ENCODE measurements at places on chromosomes 13 and 19.

DNA sequence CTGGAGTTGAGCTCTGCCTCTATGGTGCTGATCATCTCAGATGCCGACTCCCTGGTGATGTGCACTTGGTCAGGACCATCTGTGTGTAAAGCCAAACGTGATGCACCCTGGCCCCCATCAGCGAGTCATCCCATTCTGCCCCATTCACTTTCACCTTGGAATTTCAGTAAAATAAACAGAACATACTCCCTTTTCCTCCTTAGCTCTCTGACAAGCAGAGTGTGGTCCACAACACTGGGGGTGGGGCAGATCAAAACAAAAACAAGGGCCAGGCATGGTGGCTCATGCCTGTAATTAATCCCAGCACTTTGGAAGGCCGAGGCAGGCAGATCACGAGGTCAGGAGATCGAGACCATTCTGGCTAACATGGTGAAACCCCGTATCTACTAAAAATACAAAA is 12.3 kb downstream of the CEACAM20 start:
- no peak for DNase-seq

- no peak for DNase-seq
These were observed 7.8 kb upstream of the CEACAM5 start for GRCh38 chr19:41700381-41701195.

- DNase-seq = no peak
These were observed 323.0 kb downstream of the NDFIP2 start for GRCh38 chr13:79803989-79804388.

DNA sequence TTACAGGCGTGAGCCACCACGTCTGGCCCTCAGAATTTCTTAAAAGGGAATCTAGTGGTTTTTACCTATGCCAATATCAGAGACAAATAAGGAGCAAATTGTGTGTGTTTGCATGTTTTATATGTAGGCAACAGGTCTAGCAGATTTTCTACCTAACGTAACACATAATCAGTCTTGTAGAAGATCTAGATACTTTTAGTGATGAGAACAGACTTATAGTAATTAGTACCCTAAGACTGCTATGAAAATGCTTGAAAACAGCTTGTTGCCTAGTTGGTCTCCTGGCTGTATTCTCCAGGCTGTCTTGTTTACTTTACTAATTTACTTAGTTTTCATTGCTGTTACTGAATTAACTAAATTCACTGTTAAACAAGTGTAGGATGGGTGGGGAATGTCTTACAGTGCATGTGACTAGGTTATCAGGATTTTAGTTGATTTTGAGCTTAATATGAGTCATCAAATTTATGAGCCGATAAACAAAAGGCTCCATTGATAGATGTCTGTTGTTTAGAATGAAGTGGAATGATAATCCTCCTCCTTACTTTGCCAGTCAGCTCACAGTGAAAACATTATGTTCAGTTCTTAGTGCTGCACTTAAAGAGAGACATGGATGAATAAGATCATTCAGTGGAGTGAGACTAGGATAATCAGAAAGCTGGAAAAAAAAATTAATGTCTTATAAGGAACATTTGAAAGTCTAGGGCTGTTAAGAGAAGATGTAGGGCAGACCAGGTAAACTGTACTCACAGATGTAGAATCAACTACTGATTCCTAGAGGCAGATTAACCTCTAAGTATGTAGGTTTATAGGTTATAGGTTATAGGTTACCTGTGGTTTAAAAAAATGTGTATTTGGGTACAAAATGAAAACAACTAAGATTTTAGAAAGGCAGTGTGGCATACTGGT is 22.4 kb downstream of the GTF2F2 start:
- DNase-seq = no peak

GRCh38 chr19:45638930-45639729 is at the start of gene EML2:
EML2 (minus strand) TSS chr19:45639397; CDS start chr19:45639376, 21 bp downstream.
- no peak for DNase-seq

GRCh38 chr19:5436106-5436947 is 18.9 kb upstream of the ZNRF4 start:
- DNase-seq = no peak

GRCh38 chr19:32201636-32202051 is 143.8 kb upstream of the ZNF507 start:
- DNase-seq = no peak

DNA sequence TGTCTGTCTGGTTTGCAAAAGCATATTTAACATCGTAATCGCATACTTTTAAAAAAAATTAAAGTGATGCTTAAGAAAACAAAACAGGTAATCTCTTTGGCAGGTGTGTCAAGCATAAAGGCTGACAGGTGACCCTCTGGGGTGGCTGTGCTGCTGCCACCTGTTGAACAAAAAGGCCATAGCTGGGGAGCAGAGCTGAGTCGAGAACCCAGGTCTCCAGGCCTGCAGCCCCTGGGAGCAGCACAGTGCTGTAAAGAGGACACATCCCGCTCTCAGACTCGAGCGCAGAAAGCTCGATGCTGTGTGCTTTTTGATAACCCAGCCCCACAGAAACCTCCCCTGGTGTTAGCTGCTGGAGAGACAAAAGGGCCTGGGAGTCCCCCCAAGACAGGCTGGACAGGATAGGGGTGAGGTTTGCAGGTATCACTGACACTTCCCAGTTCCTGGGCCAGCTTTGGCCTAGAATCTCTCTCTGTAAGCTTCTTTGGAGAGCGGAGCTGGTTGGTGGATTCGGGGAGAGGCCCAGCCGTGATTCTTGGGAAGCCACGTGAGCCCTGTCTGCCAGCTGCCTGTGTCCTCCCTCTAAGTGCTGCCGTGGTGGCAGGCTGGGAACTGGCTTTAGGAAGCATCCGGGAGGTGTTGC is 66.9 kb downstream of the C13orf42 start:
- DNase-seq = no peak

- DNase-seq = no peak
These were observed 263 bp downstream of the RHPN2 start for GRCh38 chr19:33064458-33064791.

- DNase-seq = no peak
These were observed 10.1 kb downstream of the KASH5 start for GRCh38 chr19:49398001-49398615.

GRCh38 chr19:43425567-43426392 is 11.1 kb downstream of the TEX101 start:
- peak; percentile 10 for DNase-seq

DNA sequence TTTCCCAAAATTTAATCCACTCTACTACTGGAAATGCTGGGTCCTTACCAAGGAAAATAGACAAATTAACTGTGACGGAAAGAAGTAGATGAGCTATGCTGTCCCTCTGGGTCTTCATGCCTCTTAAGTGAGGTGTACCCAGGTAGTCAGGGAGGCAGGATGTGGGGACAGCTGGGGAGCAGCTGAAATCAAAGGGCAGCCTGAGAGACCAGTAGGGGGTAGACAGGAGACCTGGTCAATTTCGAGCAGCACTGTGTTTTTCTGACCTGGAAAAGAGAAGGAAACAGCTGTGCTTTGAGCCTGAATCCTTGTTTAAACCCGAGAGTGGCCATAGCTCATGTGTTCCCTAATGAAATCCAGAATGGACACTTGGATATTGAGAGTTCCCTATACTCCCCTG is 587.3 kb downstream of the EFNB2 start:
- DNase-seq = no peak

- DNase-seq = peak; percentile 97
These were observed at the start of gene PPP1R15A for GRCh38 chr19:48872182-48872883. PPP1R15A (plus strand) TSS chr19:48872421; CDS start chr19:48873234, 813 bp downstream.

GRCh38 chr13:37481011-37481884 is 117.3 kb downstream of the POSTN start:
- DNase-seq = no peak

DNA sequence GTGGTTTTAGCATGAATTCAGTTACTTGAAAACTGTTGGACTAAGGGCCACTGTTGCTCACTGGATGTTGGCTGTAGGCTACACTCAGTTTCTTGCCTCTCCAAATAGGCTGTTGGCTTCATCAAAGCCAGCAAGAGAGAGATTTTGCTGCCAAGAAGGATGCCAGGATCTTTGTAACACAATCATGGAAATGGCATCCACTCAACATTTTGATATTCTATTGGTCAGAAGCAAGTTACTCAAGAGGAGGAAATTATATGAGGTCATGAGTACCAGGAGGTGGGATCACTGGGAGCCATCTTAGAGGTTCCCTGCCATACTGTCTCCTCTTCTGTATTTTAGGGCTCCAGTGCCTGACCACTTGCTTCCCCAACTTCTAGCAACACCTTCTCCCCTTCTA is 30.6 kb downstream of the SYDE1 start:
- no peak for DNase-seq

DNA sequence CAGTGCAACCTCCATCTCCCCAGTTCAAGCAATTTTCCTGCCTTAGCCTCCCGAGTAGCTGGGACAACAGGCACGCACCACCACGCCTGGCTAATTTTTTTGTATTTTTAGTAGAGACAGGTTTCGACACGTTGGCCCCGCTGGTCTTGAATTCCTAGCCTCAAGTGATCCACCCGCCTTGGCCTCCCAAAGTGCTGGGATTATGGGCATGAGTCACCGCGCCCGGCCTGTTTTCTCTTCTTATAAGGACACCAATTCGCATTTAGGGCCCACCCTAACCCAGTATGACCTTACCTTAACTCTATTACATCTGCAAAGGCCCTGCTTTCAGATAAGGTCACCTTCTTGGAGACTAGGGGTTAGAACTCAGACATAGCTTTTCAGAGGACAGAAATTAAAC is 35.1 kb downstream of the TMEM161A start:
- DNase-seq = no peak

DNA sequence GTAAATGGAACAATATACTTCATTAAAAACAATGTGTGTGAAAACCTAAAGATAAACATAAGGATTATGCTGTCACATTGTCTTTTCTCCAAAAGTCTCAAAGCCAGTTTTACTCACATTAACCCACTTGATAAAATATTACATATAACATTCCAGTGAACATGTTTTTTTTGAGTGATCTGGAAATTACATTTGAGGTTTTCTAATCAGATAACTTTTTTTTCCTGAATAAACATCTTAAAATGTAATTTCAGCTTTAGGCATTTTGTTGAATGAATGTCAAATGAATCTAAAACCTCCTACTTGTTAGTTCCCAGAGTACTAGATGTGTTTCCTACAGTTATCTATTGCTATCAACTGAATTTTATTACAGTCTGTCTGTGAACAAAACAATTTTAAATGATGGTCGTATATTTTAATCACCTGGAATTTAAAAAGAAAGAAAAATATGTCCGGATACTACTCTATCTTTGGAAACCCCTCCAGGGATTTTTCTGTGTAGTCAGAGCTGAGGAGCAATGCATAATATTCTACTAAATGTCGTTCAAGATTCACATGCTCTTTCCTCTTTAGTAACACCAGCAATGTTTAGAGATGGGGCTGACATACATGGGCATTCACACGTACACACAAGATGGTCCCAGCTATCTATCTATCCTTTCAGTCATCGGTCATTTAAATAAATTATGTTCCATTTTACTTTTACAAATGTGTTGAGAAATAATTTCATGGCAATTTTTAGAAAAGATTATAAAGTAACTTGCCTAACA is 283.9 kb downstream of the KLF12 start:
- no peak for DNase-seq

GRCh38 chr13:72397265-72397664 is 330.2 kb downstream of the MZT1 start:
- DNase-seq = no peak

DNA sequence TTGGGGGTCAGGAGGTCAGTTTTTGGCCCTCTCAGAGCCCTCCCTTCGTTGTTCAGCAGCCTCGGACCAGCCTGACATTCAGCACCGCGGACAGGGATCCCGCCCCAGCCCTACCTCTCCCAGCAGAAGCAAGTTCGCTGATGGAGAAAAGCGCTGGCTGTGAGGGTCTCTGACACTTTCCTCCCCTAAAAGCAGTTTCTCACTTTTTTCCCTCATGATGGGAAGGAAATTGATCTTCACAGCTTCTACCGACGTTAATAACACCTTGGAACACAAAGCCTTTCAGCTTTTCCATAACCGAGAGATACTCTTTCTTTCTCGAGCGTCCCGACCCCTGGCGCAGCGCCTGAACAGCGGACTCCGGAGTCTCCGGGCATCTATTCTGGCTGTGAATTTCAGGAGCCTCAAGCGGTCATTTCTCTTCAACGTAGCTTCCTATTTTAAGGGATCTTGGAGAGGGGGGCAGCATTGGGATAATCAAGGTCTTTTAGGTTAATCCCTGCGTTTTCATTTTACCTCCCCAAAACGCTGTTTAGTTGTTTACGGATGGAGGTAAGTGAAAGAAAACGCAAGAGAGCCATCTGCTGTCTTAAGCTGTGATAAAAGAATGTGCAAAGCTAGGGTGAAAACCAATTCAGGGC is 467.2 kb downstream of the ITGBL1 start:
- no peak for DNase-seq

DNA sequence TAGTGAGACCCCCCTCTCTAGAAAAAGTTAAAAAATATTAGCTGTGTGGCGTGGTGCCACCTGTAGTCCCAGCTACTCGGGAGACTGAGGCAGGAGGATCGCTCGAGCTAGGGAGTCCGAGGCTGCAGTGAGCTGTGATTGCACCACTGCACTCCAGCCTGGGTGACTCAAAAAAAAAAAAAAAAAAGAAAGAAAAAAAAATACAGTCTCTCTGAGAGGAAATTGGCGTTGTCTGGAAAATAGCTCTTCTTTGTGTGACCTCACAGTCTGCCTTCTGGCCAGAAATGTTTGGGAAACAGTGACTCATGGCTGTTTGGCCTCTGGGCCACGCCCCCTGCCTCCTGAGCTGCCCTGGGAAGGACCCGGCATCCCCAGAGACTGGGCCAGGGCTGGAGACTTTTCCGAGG is 10.7 kb downstream of the MARCHF2 start:
- peak; percentile 97 for DNase-seq

GRCh38 chr19:37969695-37970094 is 62.7 kb downstream of the SIPA1L3 start:
- DNase-seq = no peak

GRCh38 chr13:106986687-106987426 is 418.9 kb upstream of the ARGLU1 start:
- no peak for DNase-seq

DNA sequence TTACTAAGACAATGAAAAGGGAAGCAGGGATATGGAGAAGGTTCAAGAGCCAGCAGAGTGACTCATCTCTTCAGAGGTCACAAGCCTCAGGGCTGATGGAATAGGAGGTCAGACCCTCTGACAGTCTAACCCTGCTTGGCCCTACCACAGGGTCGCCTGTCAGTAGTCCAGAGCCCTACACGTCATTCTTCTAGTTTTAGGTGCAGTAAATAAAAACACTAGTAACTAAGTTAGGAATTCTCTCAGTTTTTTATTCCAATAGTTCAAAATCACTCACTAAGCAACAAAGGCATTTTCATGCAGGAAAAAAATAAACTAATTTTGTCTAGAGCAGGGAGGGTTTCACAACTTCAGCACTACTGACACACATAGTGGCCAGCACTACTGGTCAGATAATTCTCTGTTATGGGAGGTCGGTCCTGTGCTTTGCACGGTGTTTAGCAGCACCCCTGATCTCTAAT is 27.2 kb downstream of the FOXO1 start:
- DNase-seq = peak; percentile 49

- DNase-seq = no peak
These were observed 35.9 kb upstream of the MPHOSPH8 start for GRCh38 chr13:19597523-19597922.

DNA sequence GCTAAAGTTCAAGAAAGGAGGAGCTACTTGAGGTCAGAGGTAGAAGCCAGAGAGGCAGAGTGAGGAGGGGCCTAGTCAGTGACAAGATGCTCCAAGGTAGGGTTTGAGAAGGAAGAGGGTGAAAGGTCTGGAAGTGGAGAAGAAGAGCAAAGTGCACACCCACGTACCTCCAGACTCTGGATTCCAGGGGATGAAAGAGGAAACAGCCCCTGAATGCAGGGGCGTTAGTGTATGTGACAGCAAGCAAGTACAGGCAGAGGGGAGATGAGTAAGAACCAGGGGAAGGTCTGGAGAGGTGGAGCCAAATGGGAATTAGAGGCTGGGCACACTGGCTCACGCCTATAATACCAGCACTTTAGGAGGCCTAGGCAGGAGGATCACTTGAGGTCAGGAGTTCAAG is 8.7 kb downstream of the RPS28 start:
- DNase-seq = no peak

- DNase-seq = peak; percentile 47
These were observed 7.0 kb upstream of the MYDGF start for GRCh38 chr19:4676955-4677731.

All from fibroblast of the conjunctiva (primary cell).